NCI-H460 (cell line): ENCODE measurements at places on chromosomes 5 and 9.

- peak; percentile 53 for DNase-seq
These were observed 232.8 kb upstream of the PTGER4 start for GRCh38 chr5:40446910-40447309.

GRCh38 chr5:163766936-163767670 lies 261.7 kb downstream of the MAT2B start:
- no peak for DNase-seq

- DNase-seq = peak; percentile 16
These were observed 237.5 kb downstream of the CD180 start for GRCh38 chr5:66958980-66959641.

DNA sequence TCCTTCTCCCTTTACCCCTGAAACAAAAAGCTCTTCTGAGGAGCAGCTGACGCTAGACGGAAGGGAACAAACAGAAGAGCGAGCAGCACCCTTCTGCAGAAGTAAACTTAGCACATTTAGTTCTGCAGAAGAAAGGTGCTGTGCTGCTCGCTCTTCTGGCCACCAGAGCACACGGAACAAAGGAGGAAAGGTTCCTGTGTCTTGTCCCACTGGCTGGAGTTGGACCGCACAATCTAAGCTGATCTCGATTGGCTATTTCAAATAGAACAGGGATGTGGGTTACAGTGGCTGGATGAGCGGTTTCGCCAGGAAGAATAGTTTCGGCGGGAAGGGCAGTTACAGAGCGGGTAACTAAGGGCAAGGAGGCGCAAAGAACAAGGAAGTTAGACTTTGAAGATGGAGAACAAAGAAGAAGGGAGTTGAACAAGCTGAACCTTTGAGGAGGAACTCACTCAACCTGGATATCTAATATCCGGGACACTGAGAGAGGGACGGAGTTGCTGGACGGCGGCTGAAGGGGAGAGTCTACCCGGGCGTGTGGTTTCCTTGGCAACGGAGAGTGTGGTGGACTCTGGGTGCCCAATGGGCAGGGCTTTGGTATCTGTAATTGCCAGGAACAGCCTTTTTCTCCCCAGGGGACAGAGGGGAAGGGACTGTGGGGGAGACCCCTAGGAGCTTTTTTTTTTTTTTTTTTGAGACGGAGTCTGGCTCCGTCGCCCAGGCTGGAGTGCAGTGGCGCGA lies 7.1 kb downstream of the GTF3C5 start:
- DNase-seq = no peak

DNA sequence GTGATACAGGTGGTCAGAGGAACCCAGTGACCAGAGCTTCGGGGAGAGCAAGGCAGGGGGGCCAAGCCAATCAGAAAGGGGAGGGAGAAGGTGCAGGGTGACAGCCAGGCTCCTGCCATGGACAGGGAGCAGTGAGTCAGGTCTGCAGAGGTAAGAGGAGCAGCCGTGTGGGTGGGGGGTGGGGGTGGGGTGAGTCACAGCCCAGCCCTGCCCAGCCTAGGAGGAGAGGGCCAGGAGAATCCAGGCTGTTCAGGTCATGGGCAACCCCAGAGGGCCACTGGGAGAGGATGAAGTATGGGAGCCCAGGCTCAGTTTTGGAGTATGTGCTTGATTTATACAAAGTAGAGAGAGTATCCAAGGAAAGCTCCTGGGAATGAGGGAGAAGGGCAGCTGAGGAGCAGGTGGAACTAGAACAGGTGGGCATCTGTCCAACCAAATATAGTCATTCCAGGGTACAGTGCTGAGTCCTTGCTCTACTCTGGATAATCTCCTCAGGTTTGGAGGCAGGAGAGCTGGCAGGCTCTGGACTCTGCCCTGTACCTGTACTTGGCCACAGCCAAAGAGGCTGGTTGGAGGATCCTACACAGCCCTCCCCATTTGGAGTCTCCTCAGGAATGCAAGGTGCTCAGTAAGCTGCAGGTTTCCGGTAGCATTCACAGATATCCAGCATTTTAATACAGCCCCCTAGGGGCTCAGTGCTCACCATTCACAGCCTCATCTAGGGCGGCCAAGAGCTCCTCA lies 1.6 kb downstream of the HBEGF start:
- no peak for DNase-seq

GRCh38 chr5:11443831-11444230 lies 460.4 kb downstream of the CTNND2 start:
- DNase-seq = no peak

DNA sequence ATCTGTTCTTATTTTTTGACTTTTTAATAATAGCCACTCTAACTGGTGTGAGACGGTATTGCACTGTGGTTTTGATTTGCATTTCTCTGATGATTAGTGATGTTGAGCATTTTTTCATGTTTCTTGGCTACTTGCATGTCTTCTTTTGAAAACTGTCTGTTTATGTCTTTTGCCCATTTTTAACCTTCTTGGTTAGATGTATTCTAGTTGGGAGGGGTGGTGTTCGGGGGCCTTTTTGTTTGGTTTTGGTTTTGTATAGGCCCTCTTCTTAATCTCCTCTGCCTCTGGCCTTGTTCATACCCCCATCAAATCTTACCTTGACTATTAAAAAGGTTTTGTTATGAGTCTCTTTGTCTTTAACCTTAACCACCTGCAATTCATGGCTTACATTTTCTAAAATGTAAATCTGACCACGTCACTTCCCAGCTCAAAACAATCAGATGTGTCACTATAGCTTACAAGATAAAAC lies 107.8 kb upstream of the NR4A3 start:
- no peak for DNase-seq

DNA sequence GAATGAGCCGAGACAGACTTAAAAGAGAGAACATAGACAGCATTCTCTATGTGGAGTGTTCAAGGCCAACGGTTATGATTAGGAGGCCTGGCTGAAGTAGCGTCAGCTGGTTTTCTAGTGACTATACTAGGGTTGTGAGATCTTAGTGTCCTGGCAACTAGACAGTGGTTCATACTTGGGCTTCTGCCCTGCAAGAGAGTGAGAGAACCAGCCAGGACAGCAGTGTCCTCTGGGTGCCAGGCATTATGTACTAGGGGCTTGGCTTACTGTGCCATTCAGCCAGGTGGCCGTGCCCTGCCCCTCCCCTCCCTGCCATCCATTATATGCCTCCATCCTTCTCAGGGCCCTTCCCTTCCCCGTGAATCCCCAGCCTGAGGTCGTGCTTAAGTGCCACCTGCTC lies 56.8 kb downstream of the TRIO start:
- DNase-seq = no peak

DNA sequence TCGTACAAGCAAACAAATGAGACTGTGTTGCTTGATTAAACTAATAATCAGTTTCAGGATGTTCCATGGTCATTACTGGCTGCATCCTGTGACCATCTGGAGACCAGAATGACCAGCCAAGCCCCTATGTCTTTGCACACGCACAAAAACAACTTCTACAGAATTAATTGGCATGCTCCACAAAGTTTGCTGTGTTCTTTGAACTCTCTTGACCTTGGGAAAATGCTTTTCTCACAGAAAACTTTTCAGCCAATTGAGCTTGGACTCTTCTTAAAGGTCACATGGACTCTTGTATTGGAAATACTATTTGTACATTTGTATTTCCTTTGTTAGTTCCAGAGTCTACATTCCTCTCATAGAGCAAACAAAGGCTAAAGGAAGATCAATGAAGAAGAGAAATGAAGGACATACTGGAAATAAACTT lies 147.8 kb downstream of the ARRDC3 start:
- DNase-seq = no peak

GRCh38 chr5:106875591-106876297 lies 795.0 kb downstream of the EFNA5 start:
- peak; percentile 45 for DNase-seq

- DNase-seq = no peak
These were observed 1179.3 kb upstream of the CDH9 start for GRCh38 chr5:28217695-28218094.

DNA sequence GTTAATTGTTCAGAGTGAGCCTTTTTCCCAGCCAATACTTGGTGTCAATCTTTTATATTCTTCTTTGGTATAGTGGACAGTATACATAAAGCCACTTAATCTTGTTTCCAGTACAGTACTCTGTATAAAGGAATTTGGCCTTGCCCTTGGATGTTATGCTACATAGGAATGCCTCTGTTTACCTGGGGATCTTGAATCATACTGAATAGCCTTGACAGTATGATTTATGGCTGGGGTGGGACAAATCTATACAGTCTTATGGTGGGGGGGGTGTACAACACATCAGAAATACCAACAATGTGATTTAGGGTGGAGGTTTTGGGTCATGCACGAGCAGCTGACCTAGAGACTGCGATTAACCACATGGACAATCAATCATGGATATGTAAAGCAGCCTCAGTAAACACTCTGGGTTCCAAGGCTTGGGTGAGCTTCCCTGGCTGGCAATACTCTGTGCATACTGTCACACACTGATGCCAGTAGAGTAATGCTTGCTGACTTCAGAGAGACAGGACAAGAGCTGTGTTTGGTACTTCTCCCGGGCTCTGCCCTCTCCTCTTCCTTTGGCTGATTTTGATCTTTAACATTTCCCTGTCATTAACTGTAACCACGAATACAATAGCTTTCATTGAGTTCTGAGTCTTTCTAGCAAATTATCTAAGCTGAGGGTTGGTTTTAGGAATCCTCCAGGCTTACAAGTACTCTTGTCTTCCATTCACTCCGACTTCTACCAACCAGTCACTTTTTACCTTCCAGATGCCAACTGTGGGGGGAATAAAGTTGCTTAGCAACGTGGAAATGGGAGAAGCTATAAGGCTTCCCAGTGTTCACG lies 84.6 kb downstream of the IARS1 start:
- DNase-seq = no peak

- DNase-seq = no peak
These were observed 275.1 kb upstream of the PTGER4 start for GRCh38 chr5:40404613-40405012.

GRCh38 chr5:36631620-36632362 lies 25.4 kb downstream of the SLC1A3 start:
- DNase-seq = no peak

GRCh38 chr5:97075649-97076048 lies 66.8 kb downstream of the LIX1 start:
- DNase-seq = no peak

DNA sequence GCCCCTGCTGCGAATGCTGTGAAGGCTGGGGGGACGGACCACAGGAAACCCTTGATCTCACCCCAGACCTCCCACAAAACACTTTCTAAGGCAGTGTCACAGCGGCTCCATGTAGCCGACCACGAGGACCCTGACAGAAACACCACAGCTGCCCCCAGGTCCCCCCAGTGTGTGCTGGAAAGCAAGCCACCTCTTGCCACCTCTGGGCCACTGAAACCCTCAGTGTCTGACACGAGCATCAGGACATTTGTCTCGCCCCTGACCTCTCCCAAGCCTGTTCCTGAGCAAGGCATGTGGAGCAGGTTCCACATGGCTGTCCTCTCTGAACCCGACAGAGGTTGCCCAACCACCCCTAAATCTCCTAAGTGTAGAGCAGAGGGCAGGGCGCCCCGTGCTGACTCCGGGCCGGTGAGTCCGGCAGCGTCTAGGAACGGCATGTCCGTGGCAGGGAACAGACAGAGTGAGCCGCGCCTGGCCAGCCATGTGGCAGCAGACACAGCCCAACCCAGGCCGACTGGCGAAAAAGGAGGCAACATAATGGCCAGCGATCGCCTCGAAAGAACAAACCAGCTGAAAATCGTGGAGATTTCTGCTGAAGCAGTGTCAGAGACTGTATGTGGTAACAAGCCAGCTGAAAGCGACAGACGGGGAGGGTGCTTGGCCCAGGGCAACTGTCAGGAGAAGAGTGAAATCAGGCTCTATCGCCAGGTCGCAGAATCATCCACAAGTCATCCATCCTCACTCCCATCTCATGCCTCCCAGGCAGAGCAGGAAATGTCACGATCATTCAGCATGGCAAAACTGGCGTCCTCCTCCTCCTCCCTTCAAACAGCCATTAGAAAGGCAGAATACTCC lies 84.7 kb downstream of the GOLPH3 start:
- no peak for DNase-seq

DNA sequence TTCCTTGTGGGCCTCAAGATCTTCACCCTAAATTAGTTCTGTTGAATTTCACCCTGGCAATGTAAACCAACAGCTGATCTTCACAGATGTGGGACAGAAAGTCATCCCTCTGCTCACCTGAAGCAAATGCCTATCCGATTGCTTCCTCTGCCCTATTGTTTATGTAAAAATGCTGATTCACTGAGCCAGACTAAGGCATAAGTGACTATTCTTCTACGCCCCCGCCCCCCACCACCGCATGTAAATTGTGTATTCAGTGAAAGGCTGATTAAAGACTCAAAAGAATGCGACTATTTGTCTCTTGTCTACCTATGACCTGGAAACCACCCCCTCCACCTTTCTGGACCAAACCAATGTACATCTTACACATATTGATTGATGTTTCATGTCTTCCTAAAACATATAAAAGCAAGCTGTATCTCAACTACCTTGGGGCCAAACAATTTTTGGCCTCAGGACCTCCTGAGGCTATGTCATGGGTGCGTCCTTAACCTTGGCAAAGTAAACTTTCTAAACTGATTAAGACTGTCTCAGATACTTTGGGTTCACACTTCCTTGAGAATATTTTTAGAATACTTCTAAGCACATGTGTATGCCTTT lies 129.7 kb upstream of the BOD1 start:
- DNase-seq = no peak

DNA sequence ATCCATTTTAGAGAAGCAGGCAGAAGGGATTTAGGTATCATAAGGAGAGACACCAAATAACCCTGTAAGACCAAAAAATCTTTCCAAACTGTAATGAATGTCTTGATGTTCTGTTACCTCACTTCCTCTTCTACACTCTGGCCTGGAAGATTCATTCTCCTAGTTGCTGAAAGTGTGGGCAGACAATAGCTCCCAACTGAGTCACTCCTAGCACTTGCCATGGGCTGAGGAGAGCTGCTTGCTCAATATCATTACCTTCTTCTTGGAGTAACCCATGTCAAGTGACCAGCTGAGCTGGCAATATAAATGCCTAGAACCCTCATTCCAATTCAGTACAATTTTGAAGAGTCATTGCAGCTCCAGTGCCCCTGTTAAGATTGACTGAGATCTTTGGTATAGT lies 1985.5 kb upstream of the CDH6 start:
- no peak for DNase-seq

DNA sequence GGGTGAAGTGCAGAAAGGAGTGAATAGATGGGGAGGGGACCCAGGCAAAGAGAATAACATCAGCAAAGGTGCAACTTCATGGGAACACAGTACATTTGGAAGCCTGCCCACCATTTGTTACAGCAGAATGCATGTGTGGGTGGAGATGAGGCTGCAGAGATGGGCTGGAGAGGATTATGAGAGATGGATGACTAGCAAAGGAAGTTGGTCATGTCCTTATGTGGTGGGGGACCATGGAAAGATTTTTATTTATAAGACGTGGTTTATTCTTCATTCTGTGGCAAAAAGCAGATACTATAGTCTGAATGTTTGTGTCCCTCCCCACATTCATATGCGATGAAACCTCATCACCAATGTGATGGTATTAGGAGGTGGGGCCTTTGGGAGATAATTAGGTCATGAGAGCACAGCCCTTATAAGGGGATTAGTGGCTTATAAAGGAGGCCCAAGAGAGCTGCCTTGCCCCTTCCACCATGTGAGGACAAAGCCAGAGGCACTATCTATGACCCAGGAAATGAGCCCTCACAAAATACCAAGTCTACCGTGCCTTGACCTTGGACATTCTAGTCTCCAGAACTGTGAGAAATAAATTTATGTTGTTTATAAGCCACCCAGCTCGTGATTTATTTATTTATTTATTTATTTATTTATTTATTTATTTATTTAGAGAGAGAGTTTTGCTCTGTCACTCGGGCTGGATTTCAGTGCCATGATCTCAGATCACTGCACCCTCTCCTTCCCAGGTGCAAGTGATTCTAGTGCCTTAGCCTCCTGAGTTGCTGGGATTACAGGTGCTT lies 483.7 kb downstream of the RAB3C start:
- DNase-seq = no peak

GRCh38 chr9:9170439-9171134 lies 1371.0 kb upstream of the DMAC1 start:
- DNase-seq = no peak

GRCh38 chr5:8505196-8505595 lies 636.2 kb downstream of the MTRR start:
- no peak for DNase-seq
